GM19239 (cell line): ENCODE measurements at places on chromosomes 2 and 18.

DNA sequence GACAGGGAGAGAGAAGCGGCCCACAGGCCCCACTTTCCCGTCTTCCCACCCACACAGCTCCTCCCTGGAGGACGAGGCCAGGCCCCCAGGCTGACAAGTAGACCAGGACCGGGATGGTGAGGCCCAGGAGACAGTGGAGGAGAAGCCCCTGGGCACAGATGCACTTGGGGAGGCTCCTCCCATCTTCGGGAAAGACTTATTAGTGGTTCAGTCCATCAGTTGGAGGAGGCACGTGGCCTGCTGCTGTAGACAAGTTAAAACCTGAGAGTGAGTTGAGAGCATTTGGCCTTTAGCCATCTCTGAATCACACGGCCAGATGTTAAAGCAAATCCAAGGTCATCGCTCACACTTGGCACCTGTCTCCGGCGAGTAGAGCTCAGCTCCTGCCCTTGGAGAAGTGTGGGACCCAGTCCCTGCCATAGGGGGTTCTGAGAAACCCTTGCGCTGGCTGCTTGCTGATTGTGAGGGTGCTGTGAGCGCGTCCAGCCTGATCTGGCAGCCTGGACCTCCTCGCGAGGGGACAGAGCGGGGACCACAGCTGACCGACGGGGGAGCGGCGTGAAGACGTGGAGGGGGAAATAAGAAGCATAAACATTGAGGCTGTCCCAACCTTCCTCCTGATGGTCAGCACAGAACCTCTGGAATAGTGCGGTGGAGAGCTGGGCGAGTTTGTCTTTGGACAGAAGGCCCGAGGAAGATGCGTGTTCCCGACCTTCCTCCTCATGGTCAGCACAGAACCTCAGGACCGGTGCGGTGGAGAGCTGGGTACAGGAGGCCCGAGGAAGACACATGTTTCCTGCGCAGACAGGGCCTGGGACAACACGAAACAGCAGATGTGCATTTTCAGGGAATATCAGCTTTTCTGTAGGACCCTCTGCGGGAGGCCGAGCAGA lies 24.7 kb upstream of the ALLC start:
- no peak for DNase-seq

DNA sequence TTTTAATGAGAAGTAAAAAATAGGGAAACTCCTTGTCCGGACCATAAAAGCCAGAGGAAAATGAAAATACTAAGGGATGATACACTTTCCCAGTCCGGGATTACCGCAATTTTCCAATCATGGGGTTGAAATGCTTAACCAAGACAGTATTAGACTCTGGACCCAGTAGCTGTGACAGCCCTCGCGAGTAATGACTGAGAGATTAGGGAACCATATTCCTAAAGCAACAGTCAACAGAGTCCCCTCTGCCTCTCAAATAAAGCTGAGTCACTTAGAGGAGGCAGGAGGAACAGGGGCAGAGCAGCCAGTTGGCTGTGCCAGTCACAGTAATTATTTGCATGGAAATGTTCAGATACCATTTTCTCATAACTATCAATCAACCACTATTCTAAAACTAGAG lies 34.8 kb downstream of the GPATCH11 start:
- no peak for DNase-seq

GRCh38 chr18:28267878-28268625 lies 91.1 kb upstream of the CDH2 start:
- DNase-seq = no peak

DNA sequence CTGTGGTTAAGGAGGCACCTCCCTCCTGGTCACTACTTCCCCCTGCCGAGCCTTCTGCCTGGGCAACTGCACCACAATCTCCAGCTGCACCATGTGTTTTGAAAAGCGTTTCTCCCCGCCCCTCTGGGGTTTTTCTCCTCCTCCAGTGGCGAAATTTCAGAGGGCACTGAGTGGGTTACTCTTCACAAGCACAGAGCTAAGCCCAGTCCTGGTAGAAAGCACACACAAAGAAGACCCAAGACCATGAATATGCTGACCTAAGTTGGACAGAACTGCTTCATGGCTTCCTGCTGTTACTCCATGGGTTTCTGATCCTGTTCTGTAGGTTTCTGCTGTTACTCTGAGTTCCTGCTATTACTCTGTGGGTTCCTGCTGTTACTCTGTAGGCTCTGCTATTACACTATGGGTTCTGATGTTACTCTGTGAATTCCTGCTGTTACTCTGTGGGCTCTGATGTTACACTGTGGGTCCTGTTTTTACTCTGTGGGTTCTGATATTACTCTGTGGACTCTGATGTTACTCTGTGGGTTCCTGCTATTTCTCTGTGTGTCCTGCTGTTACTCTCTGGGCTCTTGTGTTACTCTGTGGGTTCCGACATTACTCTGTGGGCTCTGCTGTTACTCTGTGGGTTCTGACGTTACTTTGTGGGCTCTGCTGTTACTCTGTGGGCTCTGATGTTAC lies 216.6 kb downstream of the RTP5 start:
- DNase-seq = no peak

GRCh38 chr2:219247678-219248642 lies 2.7 kb downstream of the STK16 start:
- DNase-seq = no peak

- DNase-seq = no peak
Observed at GRCh38 chr2:175180701-175181103, 808 bp downstream of the ATP5MC3 start.

DNA sequence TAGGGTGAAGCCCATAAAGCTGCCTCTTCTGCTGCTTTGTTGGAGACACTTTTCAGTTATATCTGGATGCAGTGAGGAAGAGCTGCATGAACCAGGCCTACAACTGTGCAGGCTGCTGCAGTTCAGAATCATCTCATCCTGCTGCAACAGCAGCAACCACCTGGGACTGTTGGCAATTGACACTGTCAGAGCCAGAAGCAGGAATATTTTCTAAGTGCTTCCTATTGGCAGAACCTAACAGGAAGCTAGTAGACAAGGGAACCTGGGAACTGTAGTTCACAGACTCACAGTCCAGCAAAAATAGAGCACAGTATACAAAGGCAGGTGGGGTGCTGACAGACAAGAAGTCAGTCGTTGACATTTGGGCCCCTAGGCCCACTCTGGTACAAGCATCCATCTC lies 452.9 kb upstream of the SPRED2 start:
- no peak for DNase-seq

DNA sequence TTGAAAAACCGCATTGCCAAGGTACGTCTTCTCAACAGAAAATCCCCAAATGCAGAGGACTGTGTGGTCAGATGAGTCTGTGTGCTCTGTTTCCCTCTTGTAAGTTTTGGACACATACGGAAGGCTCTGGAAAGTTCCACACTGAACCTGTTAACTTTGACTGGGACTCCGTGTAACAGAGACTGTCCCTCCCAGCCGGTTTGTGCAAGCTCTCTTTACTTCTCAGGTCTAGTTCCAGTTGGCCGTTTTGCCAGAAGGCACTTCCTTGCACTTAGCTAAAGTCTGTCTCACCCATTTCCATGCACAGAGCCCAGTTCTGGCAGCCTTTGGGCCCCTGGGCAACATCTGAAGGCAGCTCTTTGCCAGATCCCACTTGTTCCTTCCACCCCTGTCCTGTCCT lies 22.0 kb downstream of the EFHD1 start:
- no peak for DNase-seq

- DNase-seq = no peak
Observed at GRCh38 chr2:181573140-181573736, 83.7 kb downstream of the CERKL start.

- DNase-seq = no peak
Observed at GRCh38 chr2:66494708-66495107, 59.8 kb downstream of the MEIS1 start.

GRCh38 chr2:47867205-47867604 lies 39.1 kb downstream of the FBXO11 start:
- DNase-seq = no peak

DNA sequence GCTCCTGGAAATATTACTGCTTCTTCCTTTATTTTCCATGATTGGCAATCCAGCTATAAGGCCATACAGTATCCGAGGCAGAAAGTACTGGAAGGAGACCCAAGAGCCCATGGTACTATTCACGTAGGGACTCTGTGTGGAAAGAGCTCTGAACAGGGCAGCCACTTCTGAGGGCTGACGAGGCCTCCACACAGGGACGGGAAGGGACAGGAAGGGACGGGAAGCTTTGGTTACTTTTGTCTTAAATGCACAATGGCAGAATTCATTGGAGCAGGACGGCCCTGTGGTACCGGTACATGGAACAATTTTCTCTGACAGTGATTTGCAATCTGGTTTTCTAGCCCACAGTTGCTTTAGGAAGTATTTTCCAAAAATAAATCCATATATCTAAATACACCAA lies 102.4 kb downstream of the MBP start:
- DNase-seq = no peak

DNA sequence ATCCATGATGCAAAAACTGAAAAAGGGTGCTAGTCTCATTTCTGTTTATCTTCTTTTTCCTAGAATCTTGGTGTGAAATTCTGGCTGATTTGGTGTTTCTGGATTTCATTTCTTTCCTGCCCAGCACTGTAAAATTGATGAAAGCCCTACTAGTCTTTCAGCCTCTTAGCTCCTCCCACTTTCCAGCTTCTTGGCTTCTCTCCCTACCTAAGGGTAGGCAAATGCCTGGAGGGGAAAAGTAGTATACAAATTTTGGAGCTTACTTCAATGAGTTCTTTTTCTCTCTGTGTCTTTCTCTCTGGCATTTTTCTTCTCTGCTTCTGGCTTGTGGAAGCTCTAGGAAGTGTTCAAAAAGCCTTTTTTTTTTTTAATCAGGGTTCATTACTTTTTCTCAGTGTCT lies 160.5 kb downstream of the XIRP2 start:
- DNase-seq = no peak

- no peak for DNase-seq
Observed at GRCh38 chr18:26325771-26326170, 99.5 kb downstream of the TAF4B start.

DNA sequence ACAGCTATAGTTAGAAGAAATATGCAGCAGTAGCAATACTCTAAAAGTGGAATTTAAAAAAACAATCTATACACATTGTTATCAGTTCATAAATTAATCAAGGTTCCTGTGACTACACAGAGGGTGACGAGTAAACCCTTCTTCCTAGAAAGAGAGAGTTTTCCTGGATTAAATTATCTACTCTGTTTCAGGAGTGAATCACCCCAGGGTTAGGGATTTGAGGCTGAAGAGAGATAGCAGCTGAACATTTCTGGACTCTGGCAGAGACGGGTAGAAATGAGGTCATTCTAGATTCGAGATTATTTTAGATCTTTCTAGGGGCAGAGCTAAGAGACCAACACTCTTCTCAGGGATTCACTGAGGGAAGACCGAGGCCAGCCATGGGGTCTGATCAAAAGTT lies 38.8 kb upstream of the PMAIP1 start:
- no peak for DNase-seq

- DNase-seq = no peak
Observed at GRCh38 chr2:216017365-216017764, 4.0 kb upstream of the MREG start.

DNA sequence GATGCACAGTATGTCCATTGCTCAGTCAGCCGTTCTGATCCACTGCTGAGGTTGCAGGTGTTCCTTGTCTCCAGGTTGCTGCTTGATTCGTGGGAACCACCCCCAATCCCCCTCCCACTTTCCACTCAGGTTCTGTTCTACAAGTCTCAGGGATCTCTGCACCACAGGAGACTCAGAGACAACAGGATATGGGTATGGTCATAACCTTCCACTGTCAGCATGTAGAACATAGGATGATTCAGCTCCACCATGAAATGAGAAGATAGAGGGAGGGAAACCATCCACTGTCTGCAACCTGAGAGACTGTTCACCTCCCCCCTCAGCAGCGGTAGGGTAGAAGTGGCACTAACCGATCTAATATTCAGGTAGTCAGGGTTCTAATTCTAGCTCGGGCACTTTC lies 19.0 kb upstream of the KLF7 start:
- no peak for DNase-seq

DNA sequence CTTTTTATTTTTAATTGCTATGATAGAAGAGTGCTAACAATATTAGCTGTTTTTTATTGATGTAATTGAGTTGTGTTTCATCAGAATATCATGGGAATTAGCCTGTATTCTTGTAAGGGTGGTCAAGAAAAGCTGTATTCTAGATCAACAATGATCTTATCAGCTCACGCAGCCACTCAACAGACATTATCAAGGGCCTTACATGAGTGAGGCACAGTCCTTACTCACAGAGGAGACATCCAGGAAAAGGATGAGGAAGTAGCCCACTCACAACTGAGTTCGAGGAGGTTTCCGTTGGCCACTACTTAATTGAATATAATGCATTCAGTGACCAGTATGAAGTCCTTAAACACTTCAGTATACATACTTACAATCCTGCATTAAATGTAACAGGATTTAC lies 152.5 kb downstream of the AFF3 start:
- DNase-seq = no peak

DNA sequence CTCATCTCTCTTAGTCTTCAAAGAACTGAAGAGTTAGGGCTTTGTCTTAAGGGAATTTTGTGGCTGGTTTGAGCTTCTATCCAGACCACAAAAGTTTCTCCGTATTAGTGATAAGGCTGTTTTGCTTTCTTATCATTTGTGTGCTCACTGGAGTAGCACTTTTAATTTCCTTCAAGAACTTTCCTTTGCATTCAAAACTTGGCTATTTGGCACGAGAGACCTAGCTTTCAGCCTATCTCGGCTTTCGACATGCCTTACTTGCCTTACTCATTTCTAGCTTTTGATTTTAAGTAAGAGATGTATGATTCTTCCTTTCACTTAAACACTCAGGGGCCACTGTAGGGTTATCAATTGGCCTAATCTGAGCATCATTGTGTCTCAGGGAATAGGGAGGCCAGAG lies 29.9 kb downstream of the HDHD2 start:
- no peak for DNase-seq

DNA sequence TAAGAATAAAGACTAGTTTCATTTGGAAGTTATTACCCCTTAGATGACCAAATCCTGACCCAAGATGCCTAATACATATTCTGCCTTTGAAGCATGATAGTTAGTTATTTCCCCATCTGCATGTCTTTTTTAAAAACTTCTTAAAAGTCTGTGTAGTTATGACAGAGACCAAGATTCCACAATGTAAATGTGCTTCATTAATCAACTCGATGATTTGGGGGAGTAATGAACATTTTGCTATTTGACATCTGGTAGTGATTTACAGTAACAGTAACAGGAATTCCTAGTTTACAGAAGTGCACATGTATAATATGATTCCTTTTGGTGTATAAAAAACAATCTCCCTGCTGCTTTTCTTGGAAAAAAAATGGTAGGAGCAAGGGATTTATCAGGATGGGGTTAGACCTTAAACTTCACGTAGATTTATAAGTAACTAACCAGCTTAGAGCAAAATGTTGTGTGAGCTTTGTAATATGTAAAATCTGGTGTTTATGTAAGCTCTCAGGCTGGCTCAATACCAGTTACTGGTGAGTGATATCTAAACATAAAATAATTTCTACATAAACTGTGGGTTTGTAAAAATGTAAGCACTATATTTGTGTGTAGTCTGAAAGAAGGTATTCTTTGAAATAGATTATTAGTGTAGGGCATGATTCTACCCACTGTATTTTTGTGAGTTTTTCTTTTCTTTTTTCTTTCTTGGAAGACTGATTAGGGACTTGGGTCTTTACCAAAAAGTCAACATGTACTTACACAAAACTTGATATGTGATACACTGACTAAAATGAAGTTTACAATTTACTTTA lies 641.6 kb downstream of the EPHA4 start:
- no peak for DNase-seq

- DNase-seq = no peak
Observed at GRCh38 chr2:162029287-162029901, 44.6 kb downstream of the DPP4 start.

GRCh38 chr2:107525406-107525805 lies 301.3 kb upstream of the RGPD4 start:
- DNase-seq = no peak

GRCh38 chr2:127176371-127177311 lies 43.5 kb downstream of the CYP27C1 start:
- DNase-seq = no peak

- no peak for DNase-seq
Observed at GRCh38 chr2:46841621-46842020, 74.0 kb downstream of the MCFD2 start.
